ENCODE measurements at places on chromosomes 13 and 19.
A peak's percentile ranks its signal among the peaks of the same experiment; 100 is the strongest.

DNA sequence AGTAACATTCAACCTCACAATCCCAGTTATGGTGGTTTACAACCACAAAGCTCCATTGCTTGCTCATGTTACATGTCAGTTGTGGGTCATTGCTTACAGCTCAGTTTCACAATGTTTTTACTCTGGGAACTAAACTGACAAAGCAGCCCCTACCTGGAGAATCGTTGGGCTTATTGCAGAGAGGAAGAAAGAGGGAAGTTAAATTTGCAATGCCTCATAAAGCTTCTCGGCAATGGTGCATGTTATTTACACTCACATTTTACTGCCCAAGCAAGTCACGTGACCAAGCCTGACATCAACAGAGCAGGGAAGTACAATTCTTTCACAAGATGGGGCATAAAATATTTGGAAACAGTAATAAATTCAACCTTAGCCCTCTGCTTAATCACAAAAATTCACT, 441.6 kb downstream of the TDRD3 start:
- no peak for DNase-seq

GRCh38 chr13:37597477-37598025, 1.0 kb downstream of the POSTN start:
- DNase-seq: no peak

- no peak for DNase-seq
Measured at GRCh38 chr19:41811036-41811435, 14.6 kb downstream of the CEACAM3 start.

- DNase-seq: no peak
Measured at GRCh38 chr19:14614099-14614412, 31.2 kb downstream of the CLEC17A start.

DNA sequence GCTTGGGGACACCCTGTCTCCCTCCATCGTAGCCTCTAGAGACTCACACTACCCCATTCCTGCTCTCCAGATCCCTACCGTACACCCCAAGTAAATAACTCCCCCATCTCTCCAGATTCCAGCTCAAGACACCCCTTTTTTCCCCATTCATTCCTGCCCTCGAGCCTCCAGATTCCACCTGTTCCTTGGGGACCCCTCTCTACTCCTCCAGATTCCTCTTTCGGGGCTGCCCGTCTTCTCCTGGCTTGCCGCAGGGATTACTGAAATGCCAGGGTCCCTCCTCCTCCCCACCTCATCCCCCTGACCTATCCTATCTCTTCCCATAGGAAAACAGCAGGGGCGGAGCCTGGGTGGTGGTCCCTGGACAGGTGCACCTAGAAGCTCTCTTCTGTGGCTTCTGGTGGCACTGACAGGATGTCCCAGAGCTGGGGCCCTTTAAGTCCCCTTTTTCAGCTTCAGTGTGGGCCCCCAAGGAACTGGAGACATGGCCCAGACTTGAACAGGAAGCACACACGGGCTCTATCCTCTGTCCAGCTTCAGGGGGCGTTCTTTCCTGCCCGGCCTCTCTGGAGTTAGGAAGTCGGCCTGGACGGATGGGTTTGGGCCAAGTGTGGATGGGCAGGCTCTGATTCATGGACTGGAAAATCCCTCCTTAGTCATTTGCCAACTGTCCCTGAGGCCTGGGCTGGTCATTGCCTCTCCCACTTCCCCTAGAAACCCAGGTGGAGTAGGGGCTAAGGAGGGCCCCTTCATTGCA, 1.2 kb downstream of the ZSWIM4 start:
- no peak for DNase-seq

- DNase-seq: no peak
Measured at GRCh38 chr13:98201984-98202383, 24.9 kb upstream of the RNF113B start.

DNA sequence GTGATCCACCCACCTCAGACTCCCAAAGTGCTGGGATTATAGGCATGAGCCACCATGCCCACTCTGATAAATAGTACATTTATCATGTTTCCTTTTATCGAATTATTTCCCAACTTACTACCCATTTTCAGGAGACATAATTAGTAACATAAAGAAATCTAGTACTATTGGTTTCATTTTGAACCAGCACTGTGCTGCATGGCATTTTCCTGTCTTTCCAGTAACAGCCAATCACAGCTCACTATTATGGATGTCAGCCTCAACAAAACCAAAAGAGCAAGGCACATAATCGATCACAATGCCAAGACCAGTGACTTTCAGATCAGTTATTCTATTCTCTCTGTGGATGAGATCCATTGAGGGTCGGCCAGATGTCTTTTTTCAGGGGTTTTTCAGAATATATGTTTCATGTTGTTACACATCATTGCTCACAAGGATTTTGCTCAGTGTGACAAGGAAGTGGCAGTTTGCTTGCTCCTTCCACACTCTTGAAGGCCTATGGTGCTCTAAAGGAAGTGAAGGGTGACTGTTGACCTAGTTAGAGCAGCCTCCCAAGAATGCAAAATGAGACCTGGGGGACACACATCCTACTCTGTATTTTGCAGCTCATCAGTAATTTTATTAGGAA, 233.4 kb downstream of the KCNRG start:
- no peak for DNase-seq

DNA sequence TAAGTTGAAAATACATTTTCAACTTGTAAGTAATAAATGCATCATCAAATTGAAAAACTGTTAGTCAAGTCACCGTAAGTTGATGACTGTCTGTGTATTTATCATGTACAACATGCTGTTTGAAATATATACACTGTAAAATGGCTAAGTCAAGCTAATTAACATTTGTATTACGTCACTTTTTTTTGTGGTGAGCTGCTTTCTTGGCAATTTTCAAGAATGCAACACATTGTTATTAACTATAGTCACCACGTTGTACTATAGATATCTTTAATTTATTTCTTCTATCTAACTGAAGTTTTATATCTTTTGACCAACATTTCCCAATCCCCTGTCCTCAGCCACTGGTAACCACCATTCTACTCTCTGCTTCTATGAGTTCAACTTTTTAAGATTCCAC, 57.0 kb downstream of the RBM26 start:
- no peak for DNase-seq

GRCh38 chr13:21987793-21988192, 316.9 kb downstream of the FGF9 start:
- DNase-seq: no peak

- peak; percentile 21 for DNase-seq
Measured at GRCh38 chr19:22882797-22883196, 50.7 kb downstream of the ZNF723 start.

DNA sequence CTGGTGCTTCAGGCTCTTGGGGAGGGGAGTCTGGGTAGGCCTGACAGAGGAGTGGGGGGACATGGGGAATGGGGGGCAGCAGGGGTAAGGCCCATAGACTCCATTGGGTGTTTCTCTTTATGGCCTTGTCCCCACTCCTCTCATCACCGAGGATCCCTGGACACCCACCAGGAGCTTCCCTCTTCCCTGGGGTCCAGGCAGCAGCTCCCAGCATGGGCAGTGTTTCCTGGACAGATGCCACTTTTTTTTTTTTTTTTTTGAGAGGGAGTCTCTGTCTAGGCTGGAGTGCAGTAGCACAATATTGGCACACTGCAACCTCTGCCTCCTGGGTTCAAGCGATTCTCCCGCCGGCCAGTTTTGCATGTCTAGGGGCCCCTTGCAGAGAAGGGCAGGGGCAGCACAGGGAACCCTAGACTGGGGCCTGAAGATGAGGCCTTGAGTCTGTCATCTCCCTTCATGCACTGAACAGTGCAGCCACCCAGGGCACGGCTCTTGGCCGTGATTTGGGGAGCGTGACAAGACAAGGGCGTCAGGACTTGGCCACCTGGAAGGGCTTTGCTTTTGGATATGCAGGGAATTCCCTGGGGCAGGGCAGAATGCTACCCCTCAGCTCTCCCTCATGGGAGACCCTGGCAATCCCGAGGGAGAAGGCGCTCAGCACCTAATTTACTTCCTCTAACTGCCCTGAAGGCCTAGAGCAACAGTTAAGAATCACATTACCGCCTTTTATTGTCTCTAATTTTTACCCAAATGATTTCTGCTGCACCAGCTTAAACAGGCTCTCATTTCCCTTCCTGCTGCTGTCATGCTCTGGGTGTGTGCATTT, 213.9 kb upstream of the ZNF536 start:
- no peak for DNase-seq

- no peak for DNase-seq
Measured at GRCh38 chr19:18060472-18060871, 26.3 kb downstream of the IL12RB1 start.

DNA sequence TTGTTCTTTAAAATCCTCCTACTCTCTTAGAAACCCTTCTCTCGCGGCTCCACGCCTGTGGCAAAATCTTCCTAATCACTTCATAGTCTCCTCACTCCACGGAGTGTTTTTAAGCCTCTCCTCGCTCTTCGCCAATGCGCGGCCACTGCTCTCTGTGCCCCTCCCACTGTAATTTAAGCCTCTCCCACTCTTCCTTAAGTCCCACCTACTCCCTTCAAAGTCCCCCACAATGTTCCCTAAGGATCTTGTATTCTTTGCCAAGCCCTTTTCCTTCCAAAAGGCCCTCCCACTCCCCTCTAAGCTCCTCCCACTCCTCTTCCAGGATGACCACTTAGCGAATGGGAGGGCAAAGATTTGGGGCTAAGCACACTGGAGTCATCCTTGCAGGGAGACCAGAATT, 1.3 kb downstream of the FIZ1 start:
- no peak for DNase-seq

DNA sequence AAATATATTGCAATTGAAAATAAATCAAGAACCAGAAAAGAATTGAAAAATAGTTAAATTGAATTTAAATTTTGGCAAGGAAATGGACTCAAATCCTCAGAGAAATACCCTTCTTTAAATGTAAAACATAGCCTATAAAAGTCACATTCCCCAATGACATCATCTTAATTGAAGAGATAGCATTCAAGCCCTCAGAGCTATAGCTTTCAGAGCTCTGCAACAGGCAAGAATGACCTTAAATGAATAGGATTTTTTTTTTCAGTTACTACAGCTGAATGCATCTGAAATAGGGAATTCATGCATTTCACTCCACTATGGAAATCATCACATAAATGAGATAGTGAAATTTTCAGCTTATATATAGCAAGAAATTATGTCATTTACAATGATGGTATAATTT, 1049.0 kb downstream of the OLFM4 start:
- DNase-seq: no peak

GRCh38 chr13:39810091-39810877, 154.8 kb downstream of the COG6 start:
- DNase-seq: no peak

DNA sequence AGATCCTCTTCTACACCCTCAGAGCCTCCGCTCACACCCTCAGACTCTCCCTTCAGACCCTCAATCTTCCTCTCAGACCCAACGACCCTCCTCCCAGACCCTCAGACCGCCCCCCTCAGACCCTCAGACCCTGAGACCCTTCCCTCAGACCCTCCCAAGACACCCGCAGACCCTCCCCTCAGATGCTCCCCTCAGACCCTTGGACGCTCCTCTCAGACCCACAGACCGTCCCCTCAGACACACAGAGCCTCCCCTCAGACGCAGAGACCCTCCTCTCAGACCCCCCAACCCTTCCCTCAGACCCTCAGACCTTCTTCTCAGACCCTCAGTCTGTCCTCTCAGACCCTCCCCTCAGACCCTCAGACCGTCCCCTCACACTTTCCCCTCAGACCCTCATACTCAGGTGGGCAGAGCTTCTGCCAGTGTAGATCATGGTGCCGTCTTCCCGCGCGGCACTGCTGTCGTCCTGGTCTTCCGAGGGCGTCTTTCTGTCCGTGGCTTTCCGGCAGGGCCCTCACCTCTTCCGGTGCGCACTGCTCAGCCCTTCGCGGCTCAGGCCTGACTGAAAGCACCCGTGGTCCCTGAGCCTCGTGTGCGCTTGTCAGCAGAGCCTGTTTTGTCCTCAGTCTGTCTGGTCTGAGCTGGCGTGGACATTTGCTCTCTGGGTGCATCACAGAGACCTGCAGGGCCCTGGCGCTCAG, 18.9 kb upstream of the TFDP1 start:
- no peak for DNase-seq

GRCh38 chr19:41690801-41691065, 2.7 kb upstream of the CEACAM7 start:
- DNase-seq: no peak

DNA sequence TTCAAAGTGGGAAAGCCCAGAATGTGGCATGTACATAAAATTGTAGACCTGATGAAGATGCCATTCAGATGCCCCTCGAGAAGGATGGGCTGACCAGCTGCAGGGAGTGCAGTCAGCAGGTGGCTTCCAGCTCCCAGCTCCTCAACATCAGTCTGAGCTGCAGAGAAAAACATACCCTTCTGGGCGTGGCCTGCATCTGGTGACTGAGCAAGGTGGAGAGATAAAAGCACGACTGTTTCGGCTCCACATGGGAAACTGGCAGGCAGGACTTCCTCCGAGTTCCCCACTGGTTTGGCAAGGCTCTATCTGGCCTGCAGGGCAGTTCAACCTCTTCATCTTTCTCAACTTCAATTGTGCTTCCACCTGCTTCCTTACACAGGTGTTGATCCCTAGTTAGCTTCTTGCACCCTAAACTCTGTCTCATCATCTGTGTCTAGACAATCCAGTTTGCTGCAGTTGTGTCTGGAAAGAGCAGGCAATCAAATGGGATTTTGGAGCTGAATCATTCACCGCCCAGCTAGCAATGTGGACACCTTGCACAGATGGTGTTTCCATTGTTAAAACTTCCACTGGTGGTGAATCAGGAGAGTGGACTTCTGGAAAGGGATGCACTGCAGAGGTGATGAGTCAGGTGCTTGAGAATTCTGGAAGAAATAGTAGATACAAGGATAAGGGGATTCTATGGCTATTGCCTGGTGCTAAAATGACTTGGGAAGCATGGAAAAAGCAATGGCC, 56.8 kb downstream of the POLR1D start:
- no peak for DNase-seq

DNA sequence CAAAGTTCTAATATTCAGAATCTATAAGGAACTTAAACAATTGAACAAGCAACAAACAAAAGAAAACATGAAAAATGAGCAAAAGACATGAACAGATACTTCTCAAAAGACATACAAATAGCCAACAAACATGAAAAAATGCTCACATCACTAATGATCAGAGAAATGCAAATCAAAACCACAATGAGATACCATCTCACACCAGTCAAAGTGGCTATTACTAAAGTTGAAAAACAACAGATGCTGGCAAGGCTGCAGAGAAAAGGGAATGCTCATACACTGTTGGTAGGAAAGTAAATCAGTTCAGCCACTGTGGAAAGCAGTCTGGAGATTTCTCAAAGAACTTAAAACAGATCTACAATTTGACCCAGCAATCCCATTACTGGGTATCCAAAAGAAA, 74.3 kb downstream of the CRYL1 start:
- DNase-seq: no peak

GRCh38 chr19:46946611-46947238, 72.9 kb upstream of the NPAS1 start:
- no peak for DNase-seq

DNA sequence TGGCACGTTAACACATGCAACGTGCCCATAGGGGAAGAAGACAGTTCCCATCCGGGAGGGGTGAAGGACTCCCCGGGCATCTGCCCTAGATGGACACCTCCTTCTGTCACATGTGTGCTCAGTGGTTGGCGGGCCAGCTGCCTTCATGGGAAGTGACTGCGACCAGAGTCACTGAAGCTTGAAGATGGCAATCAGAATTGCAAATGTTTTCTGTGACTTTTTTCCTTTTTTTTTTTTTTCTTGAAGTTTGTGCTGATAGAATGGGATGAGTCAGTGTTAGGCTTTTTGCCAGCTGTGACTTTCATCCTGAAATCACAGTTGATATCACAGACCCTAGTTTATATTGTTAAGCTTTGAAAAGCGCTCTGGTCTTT, 109.2 kb upstream of the MCF2L start:
- DNase-seq: no peak

- DNase-seq: no peak
Measured at GRCh38 chr19:19464339-19465098, 50.8 kb downstream of the TSSK6 start.

GRCh38 chr19:13958043-13958442, 5.7 kb downstream of the DCAF15 start:
- DNase-seq: no peak
